Fibroblast of lung (primary cell): ENCODE measurements at places on chromosomes 16 and 17.

- DNase-seq, result no peak
Observed at GRCh38 chr16:68920349-68920748, 77.0 kb downstream of the TANGO6 start.

DNA sequence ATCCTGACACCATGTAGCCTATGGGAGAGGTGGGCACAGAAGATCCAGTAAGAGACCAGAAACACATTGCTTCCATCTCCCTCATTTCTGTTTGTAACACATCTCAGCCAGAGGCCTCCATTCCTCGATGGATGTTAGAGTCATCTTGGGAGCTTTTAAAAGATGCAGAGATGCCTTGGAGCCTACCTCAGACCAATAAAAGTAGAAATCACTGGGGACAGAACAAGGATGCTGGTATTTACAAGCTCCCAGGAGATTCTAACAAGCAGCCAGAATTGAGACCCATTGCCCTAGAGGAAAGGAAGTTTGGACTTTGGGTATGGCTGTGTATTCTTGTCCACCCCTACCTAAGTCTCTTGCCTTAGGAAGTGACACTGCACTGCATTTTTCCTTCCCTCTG lies 40.8 kb downstream of the HS3ST3A1 start:
- no peak for DNase-seq

GRCh38 chr17:82281076-82281475 lies 7.6 kb upstream of the CSNK1D start:
- DNase-seq, result no peak

DNA sequence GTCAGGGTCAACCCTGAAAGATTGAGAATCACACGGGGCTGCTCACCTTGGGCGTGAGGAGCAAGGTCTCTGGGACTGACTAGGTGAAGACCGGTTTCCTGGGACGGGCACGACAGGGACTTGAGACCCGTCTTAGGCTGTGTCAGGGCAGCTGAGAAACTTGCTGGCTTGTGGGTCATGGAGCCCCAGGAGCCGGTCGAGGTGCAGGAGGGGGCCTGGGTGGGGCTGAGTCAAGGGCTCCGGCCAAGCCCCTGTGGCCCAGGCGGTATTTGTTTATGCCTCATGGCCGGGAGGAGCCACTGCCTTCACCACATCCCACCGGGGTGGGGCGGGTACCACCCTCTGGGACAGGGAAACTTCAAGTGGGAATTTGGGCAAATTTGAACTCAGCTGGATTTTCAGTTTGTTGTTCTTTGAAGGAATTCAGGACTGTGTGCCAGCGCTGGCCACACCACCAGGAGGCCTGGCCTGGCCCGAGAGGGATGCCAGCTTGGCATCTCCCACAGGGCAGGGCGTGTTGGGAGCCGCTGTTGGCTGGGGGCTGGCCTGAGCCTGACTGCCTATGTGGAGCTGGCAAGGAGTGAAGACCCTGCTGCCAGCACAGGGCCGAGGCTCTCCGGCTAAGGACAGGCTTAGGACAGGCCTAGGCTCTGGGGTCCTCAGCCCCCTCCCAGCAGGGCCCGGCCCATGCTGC lies 116.1 kb downstream of the METRNL start:
- peak; percentile 55 for DNase-seq

DNA sequence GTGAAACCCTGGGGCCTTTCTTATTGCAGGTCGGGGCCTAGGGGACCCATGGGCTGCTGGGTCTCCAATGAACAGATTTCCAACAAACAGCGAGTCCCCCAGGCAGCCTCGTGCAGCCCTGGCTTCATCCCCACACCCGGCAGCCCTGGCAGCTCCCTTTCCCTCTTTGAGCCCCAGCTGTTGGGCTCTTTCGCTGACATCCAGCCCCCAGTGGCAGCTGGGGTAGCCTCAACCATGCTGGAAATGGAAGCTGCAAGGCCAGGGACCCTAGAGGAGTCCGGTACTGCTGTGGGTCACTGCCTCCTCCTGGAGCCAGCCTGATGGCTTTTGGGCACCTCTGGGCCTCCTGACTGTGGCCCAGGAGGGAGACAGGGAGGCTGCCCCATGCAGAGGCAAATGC lies 5.9 kb downstream of the RPUSD1 start:
- DNase-seq, result no peak

GRCh38 chr17:68987966-68988365 lies 32.8 kb upstream of the ABCA8 start:
- DNase-seq, result no peak

GRCh38 chr16:88610909-88611812 lies 27.2 kb upstream of the IL17C start:
- DNase-seq, result no peak

- no peak for DNase-seq
Observed at GRCh38 chr16:3548859-3549258, 28.3 kb downstream of the NLRC3 start.

- DNase-seq, result peak; percentile 63
Observed at GRCh38 chr16:73059779-73060615, 12.1 kb upstream of the ZFHX3 start.

- DNase-seq, result peak; percentile 74
Observed at GRCh38 chr17:79026376-79027273, 2.7 kb downstream of the C1QTNF1 start.

GRCh38 chr17:16478649-16479048 lies 13.3 kb downstream of the LRRC75A start:
- DNase-seq, result no peak

- peak; percentile 11 for DNase-seq
Observed at GRCh38 chr17:16091773-16092172, 92.1 kb downstream of the TTC19 start.

DNA sequence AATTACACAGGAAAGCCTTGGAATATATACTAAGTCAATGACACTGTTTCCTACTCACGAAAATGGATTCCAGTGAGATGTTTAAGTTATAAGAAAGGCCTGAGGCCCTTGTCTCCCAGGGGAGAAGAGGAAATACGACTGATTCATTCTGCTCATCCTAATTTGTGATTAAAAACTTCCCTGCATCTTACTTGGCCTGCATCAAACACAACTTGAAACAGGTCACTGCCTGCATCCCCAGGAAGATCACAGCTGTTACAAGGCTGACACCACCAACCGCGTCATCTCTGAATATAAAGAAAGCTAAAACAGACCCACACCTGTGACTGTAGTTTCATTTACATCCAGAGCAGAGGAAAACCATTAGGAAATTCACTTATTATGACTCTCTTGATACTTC lies 121.9 kb downstream of the DNAH3 start:
- DNase-seq, result no peak

GRCh38 chr17:62614142-62614541 lies 13.3 kb upstream of the MRC2 start:
- peak; percentile 92 for DNase-seq

- no peak for DNase-seq
Observed at GRCh38 chr17:8162997-8163977, 539 bp upstream of the VAMP2 start.

DNA sequence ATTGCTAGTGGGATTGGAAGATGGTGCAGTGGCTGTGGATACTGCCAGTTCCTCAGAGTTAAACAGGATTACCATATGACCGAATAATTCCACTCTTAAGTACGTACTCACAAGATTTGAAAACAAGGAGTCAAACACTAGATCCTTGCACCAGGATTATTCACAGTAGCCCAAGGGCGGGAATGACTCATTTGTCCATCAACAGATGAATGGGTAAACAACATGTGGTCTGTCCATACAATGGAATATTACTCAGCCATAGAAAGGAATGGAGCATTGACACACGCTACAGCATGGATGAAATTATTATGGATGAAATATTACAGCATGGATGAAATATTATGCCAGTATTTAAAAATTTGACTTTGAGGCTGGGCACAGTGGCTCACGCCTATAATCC lies 9.1 kb upstream of the MAPK8IP3 start:
- DNase-seq, result no peak

GRCh38 chr17:6643451-6644125 lies 2.7 kb downstream of the TXNDC17 start:
- peak; percentile 71 for DNase-seq

GRCh38 chr16:5643855-5644531 lies 546.4 kb upstream of the EEF2KMT start:
- DNase-seq, result no peak

GRCh38 chr16:77191259-77191969 lies 424 bp downstream of the MON1B start:
- peak; percentile 20 for DNase-seq

GRCh38 chr16:29825145-29826044 lies 5.1 kb downstream of the MVP start:
- peak; percentile 91 for DNase-seq

DNA sequence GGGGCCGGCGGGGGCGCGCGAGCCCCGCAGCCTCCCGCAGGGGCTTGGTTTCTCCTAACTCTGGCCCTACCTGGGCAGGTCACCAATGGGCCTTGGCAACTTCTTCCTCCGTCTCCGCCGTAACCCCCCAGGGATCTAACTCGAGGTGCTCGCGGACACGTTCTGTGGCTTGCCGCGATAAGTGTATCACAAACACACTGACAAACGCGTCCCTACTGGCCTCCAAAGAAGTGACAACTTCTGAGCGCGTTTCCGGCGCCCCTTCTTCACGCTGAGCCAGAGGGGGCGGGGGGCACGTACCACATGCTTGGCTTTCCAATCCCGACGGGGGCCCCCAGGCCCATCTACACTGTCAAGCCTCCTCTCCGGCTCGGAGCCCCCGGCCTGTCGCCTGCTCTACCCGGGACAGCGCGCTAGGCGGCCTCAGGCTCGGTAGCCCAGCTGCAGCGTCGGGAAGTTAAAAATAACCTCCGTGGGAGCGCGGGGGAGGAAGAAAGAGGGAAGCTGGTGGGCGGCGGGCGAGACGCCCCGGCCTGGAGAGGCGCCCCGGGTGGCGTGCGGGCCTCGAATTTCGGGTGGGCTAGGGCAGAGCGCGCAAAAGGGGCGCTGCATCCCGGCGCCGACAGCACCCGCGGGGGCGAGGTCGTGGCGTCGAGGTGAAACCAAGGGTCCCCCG lies 725 bp upstream of the SPHK1 start:
- peak; percentile 66 for DNase-seq

DNA sequence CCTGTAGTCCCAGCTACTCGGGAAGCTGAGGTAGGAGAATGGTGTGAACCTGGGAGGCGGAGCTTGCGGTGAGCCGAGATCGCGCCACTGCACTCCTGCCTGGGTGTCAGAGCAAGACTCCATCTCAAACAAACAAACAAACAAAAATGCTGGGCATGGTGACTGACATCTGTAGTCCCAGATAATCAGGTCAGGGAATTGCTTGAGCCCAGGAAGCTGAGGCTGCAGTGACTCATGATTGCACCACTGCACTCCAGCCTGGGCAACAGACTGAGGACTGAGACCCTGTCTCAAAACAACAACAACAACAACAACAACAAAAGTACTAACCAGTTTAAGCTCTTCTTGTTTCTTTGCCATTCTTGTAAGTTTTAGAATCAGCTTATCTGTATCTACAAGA lies 383.0 kb upstream of the PMFBP1 start:
- DNase-seq, result no peak

DNA sequence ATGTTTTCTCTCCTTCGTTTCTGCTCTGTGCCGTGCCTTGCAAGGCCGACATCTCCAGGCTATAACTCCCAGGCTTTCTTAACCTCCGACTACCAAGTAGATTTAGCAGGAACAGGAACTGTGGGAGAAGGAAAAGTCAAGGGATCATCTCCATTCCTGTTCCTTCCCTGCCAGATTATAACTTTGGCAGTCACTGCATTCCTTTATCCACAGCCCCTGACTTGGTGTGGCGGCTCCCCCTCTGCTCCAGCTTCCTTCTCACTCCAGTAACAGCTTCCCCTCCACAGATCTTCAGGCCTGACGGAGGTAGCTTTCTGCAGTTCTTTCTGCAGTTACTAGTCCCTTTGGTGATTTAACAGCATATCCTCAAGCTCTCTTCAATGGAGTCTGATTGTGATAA lies 234.6 kb upstream of the MON1B start:
- DNase-seq, result peak; percentile 10

- no peak for DNase-seq
Observed at GRCh38 chr16:24571096-24571495, 31.7 kb downstream of the RBBP6 start.

DNA sequence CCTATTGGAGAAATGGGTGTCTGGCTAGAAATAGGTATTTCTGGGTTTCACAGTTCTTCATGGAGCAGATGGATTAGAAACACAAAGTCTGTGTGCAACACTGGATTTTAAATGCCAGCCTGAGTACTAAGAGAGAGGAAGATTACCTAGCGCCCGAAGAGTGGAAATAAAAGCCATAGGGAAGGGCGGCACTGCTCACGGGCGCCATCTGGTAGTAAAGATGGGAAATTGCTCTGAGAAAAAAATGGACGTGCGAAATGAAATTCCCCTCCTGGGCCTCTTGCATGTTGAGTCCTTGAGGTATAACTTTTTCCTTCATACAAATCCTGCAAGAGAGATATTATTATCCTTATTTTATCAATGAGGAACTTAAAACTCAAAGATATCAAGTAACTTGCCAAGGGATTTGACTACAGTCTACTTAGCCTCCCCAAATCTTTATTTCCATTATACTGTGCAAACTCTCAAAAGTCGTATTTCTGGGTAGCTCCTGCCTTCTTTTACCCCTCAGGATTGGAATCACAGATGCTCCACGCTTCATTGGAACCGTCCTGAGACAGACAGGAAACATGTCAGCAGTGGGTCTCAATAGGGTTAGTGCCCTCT lies 72.8 kb downstream of the MMD start:
- peak; percentile 63 for DNase-seq

- no peak for DNase-seq
Observed at GRCh38 chr16:52578829-52579498, 32.0 kb upstream of the TOX3 start.

DNA sequence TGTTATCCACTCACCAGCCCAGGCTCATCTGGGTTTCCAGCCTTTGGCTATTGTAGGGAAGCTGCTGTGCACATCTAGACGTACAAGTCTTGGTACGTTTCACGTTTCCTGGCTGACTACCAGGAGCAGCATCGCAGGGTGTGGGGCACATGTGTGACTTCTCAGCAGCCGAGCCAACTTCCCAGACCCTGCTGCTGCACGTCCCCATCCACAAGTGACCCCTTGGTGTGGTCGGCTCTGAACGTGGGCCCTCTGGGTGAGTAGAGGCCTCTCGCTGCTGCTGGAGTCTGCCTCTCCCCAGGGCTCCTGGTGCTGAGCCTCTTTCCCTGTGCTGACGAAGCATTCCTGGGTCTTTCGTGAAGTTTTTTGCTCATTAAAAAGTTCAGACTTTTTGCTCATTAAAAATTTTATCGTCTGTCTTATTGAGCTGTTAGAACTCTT lies 70.2 kb upstream of the ZNF750 start:
- DNase-seq, result no peak

DNA sequence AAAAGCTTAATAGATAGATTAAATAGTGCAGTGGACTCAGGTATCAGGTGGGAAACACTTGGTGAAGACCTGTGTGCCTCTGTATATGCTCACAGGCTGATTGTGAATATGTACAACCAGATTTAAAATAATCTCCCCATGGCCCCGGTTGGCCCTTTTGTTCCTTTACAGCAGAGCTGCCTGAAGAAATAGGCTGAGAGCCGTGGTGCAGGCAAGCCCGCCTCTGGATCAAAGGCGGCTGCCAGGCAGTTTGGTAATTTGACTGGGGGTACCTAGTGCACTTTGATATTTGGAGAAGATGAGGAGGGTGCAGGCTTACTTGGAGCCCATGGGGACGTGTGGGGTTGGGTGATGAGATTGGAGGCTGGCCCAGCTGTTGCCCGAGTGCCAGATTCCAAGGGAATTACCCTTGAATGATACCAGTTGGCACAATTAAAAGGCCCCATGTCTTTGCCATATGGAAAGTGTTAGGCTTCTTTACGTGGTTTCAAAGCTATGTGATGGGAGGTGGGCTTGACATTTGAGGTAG lies 5.0 kb downstream of the NKD1 start:
- no peak for DNase-seq
